ENCODE measurements at places on chromosomes 12 and 14.

- no peak for DNase-seq
Measured at GRCh38 chr12:119020406-119021360, 39.3 kb downstream of the SRRM4 start.

- no peak for DNase-seq
Measured at GRCh38 chr12:109549613-109550270, 23.6 kb downstream of the MMAB start.

- no peak for DNase-seq
Measured at GRCh38 chr12:88313554-88313953, 171.4 kb downstream of the TMTC3 start.

DNA sequence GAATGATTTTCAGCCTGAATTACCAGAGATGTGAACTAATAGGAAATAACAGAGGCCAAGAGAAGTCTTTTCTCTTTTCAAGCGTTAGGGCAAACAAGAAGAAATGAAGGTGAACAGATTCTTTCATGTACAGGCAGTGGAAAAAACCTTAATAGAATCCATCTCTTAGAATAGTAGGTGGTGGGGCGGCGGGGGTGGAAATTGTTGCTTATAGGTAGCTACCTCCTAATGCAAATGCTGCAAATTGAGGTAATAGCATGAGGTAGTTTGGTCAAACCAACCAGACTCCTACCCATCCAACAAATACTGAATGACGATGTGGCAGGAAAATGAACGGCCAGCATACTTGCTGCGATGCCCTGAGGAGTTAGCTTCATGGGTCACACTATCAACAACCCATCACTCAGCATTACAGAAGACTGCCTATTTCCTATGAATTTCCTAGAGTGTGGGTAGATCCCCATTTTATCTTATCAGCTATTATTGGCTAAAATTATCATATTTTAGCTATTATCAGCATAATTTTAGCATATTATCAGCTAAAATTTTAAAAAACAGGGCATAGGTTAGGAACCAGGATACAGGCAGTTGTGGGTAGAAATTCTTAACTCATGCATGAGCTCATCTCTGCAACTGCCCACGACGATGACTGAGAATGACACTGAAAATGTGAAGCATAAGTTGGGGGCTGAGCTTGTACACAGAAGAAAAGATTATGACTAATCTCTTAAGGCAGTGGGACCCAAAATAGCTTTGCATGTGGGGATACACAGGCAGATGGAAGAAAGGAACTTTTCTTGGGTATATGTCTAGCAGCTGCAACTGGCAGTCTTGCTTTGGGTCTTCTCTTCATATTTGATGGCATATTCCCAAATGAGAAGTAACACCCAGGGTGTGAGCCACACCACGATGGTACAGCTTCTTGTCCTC is 68.7 kb downstream of the NIN start:
- DNase-seq = no peak

DNA sequence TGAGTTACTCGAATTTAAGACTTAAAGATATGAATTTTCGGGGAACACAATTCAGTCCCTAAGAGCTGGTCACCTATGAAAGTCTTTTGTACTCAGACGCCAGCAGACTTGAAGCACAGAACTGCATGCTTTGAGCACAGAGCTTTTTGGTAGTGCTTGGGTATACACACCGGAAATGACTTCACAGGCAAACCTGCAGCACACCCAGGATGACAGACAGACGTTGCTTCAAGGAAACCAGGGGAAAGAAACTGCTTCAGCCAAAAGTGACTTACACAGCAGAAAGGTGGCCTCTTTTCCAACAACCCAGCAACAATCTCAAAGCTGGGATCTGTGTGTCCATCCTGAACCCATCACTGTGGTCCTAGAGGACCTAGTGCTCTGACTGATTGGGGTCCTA is 975.1 kb downstream of the AACS start:
- DNase-seq = no peak

All from CD4-positive, alpha-beta T cell treated with Interleukin-1 beta for 1 hour (primary cell).